ENCODE measurements at places on chromosomes 6 and 20. TPM values are rescaled to one million over a fixed set of nuclear protein-coding genes. Genes with fewer than 3 reads are reported as not detected.

The FOXC1 gene
- 5.1 TPM for total RNA-seq

GRCh38 chr6:21931641-21932335 lies 338.2 kb downstream of the SOX4 start:
- no peak for DNase-seq

The TGM2 gene
- total RNA-seq, result 540 TPM

DNA sequence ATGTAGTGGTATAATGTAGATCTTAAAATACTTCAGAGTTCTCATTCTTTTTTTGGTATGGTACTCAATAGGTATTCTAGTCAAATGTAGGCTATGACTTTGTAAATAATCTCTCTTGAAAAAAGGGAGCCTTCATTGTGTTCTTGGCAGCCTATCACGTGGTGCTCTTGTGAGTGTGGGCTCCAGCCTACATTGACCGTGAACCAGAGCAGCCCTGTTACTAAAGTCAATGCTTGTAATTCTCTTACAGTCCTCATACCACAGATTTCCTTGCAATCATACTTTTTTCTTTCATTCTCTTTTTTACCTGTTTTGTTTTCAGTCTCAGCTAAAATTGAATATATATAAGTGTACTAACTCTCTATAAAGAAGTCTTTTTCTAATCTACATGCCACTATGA lies 31.1 kb downstream of the ARID1B start:
- DNase-seq, result no peak

DNA sequence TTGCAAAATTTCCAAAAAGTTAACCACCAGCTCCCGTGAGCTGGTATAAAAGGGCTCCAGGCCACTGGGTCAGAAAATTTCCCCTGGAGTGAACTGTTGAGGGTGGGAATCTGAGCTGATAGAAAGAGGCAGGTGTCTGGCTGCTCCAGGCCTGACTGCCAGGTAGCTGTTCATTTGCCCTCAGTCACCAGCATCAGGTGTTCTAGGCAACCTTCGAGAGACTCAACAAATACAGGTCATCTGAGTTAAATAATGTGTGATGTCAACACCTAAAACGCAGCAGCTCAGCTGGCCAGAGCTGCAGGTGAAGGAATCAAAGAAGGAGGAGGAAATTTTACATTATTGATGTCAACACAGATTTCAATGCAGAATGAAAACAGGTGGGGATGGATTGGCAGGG lies 46.7 kb downstream of the KCNK5 start:
- no peak for DNase-seq
